Osteocyte (in vitro differentiated cells): ENCODE measurements at places on chromosomes 16 and 17. TPM values are rescaled to one million over a fixed set of nuclear protein-coding genes. Genes with fewer than 3 reads are reported as not detected.

- no peaks in the 10 kb centered on the region for H3K27me3 ChIP-seq
- no peak for DNase-seq
- H3K4me1 ChIP-seq, result peaks cover 21% of the 10 kb centered on the region
These were observed 4.8 kb upstream of the ANKRD11 start for GRCh38 chr16:89495121-89495520.

DNA sequence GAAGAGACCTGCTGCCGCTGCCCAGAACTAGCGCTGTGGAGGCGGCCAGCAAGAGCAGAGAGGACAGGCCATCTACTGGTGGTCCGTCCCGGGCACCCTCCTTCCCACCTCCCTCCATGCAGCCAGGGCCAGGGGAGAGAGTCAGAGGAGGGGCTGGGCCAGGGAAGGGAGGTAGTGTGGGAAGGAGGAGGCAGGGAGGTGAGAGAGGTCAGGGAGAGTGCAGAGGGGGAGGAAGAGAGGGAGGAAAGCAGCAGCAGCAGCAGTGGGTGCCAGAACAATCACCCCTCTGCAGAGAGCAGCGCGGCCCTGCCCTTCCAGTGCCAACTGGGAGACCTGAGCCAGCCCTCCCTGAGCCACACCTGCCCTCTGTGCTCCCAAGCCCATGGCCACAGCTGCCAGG, 6.6 kb downstream of the C16orf95 start:
- no peak overlapping the region for H3K27ac ChIP-seq
- peaks cover 8% of the 10 kb centered on the region for H3K36me3 ChIP-seq
- H3K4me3 ChIP-seq, result no peak overlapping the region
- peaks cover 3% of the 10 kb centered on the region for H3K4me1 ChIP-seq

SLC22A31 gene
- total RNA-seq, result not detected in 2 replicates

DNA sequence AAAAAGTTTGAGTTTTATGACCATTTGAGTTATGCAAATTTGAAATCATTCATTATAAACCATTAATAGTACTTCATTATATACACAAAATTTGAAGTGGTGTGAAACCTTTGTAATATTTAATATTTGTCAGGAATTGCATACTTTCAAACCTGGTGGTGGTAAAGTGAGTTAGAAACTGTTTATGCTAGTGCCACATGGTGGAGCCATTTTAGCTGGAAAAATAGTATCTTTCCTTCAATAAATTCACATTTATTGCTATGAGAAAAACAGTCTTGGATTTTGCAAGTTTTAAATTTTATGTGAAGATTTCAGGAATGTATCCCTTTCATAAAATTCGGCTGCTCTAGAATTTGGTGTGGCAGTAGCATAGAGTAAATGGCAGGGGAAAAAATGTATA, 7.3 kb upstream of the BLMH start:
- H3K4me1 ChIP-seq, result no peaks in the 10 kb centered on the region
- no peak overlapping the region for H3K4me3 ChIP-seq
- no peak for DNase-seq
- no peak overlapping the region for H3K27ac ChIP-seq

CCNF gene
- total RNA-seq, result 8.0 and 10.0 TPM in 2 replicates

DNA sequence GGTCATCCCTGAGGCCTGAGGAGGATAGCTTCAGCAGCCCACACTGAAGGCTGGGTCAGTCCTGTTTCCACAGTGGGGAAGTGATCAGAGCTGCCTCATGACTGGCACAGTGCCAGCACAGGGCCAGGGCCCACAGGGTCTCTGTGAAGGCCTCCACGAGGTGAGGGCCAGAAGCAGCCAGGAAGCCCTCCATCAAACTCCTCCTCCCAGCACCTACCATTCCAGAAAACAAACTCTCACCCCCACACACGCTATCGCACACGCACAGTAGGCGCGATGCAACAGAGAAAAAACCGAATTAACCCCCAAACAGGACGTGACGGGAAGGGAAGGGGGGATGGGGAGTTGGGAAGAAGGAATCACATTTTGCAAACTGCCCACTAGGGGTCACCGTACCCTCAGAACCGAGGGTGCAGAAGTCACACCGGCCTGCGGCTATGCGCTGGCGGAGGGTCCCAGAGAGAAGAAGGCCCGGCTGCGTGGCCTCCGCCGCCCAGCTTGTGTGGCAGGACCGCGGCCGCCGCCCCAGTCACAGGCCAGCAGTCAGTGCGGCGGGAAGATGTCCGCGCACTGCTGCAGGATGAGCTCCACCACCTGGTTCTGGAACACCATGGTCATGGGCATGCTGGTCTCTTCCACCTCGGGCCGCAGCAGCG, 37.6 kb downstream of the ARHGAP27 start:
- no peak for DNase-seq
- peaks cover 3% of the 10 kb centered on the region for H3K4me1 ChIP-seq
- H3K4me3 ChIP-seq, result no peak overlapping the region
- H3K27ac ChIP-seq, result no peak overlapping the region
- H3K27me3 ChIP-seq, result peaks cover 3% of the 10 kb centered on the region

GRCh38 chr16:56999409-57000270, 10.3 kb downstream of the NLRC5 start:
- H3K27me3 ChIP-seq, result no peaks in the 10 kb centered on the region
- no peaks in the 10 kb centered on the region for H3K36me3 ChIP-seq

CDYL2 gene
- total RNA-seq, result 1.8 and 1.9 TPM in 2 replicates

- H3K27ac ChIP-seq, result no peak overlapping the region
- peaks cover 10% of the 10 kb centered on the region for H3K4me1 ChIP-seq
- H3K27me3 ChIP-seq, result peaks cover 16% of the 10 kb centered on the region
- no peaks in the 10 kb centered on the region for H3K36me3 ChIP-seq
These were observed 62.4 kb upstream of the AKTIP start for GRCh38 chr16:53565296-53565863.

DNA sequence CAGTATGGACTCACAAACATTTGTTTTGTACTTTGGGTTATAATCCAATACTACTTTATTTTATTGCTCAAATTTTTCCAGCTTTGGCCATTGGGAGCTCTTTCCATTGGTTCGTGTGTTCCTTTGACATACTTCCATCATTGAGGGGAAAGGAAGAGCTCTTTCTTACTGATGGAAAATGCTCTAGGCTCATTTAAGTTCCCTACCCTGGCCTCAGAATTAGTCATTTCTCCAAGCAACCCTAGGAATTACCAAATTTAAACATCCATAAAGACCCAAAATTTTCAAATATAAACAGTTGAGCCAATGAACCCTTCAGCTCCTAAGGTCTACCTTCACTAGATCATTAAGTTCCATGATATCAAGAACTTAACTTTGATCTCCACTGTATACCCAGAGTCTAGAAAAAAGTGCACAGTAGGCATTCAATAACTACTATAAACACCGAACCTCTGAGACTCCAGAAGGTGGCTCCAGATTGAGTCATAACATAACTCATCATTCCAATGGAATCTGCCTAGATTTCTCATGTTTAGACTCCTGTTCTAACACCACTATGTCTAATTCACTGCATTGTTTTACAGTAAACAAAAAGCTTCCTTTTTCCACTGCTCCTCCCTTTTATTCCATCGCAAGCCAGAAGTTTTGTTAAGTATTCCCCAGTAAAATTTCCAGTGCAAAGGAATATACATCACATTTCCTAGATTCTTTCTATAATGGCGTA, 39.0 kb downstream of the SMURF2 start:
- no peaks in the 10 kb centered on the region for H3K36me3 ChIP-seq
- H3K27me3 ChIP-seq, result no peaks in the 10 kb centered on the region
- H3K27ac ChIP-seq, result peak overlapping the region; percentile 67
- no peak for DNase-seq
- H3K4me3 ChIP-seq, result no peak overlapping the region

DNA sequence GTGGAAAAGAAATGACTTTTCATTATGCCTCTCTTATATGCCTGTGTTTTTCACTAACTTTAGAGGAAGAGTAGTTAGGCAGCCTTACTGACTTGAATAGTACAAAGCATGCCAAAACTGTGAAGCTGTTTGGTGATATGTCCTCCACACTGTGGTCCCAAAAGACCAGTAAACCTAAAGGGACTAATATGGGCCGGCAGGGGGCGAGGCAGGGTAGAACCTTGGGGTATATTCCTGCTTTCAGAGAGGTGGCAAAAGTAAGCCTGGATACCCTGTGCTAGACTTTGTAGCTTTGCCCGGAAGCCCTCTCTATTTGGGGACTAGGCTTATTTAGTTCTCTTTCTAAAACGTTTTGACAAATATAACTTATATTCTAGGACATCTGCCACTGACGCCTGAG, 36.5 kb upstream of the VWA3A start:
- no peak for DNase-seq
- H3K27ac ChIP-seq, result no peak overlapping the region
- H3K4me1 ChIP-seq, result no peaks in the 10 kb centered on the region
- no peaks in the 10 kb centered on the region for H3K27me3 ChIP-seq

DNA sequence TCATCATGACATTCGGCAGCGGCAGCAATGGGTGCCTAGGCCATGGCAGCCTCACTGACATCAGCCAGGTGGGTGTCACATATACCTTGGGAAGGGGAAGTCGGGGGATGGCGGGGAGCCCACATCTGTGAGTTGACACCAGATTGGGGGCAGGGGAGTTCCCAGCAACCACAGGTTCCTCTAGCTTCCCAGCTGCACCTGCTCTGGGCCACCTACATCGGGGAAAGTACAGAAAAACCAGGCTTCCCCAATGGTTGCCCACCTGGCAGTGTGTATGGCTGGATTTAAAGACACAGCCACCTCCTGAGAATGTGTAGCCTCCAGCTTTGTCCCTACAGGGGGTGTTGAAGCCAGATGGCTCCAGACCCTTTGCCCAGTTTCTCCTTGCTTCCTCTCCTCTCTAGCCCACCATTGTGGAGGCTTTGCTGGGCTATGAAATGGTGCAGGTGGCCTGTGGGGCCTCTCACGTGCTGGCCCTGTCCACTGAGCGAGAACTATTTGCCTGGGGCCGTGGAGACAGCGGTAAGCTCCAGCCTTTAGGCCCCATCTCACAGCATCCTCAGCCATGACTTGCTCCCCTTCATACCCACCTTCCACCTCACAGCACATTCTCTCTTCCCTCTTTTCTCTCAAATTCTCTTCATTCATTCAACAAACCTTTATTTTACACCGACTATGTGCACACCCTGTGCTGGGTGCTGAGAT, 5.0 kb upstream of the TRAF4 start:
- DNase-seq, result no peak
- no peaks in the 10 kb centered on the region for H3K27me3 ChIP-seq
- H3K36me3 ChIP-seq, result peaks cover 2% of the 10 kb centered on the region
- no peak overlapping the region for H3K27ac ChIP-seq
- H3K4me3 ChIP-seq, result no peak overlapping the region
- peaks cover 15% of the 10 kb centered on the region for H3K4me1 ChIP-seq

GJC1 gene
- 40.6 and 43.0 TPM in 2 replicates for total RNA-seq

GRCh38 chr17:41656249-41657023, 32.1 kb upstream of the KRT17 start:
- DNase-seq, result no peak
- no peaks in the 10 kb centered on the region for H3K4me1 ChIP-seq
- no peaks in the 10 kb centered on the region for H3K27me3 ChIP-seq

TPSG1 gene
- not detected in 2 replicates for total RNA-seq

FOXN1 gene
- not detected in 2 replicates for total RNA-seq

NUDT7 gene
- total RNA-seq, result 1.4 and 3.2 TPM in 2 replicates

KRTAP16-1 gene
- total RNA-seq, result not detected in 2 replicates
